ENCODE measurements at places on chromosomes 3 and 15. TPM values are rescaled to one million over a fixed set of nuclear protein-coding genes. Genes with fewer than 3 reads are reported as not detected.

The MESP1 gene
- 0.60 TPM for polyA plus RNA-seq

The SLCO2A1 gene
- polyA plus RNA-seq: not detected

The PLSCR4 gene
- not detected for polyA plus RNA-seq

DNA sequence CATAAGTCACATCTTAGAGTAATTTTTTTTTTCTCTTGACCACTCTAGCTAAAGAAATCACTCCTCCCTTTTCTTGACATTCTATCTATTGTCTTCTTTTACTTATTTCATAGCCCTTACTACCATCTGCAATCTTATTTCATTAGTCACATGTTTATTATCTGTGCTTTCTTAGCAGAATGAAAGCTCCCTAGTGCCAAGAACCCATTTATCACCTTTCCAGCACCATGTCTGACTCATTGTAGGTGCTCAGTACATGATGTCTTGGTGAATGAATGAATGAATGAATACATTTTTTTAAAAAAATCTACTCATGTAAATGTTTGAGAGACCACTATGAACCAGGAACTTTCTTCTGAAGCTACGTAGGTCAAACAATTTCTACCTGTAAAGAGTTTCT lies 157.2 kb downstream of the CADPS start:
- no peak overlapping the region for H3K27ac ChIP-seq
- H3K27me3 ChIP-seq: no peaks in the 10 kb centered on the region
- no peaks in the 10 kb centered on the region for H3K4me1 ChIP-seq
- H3K36me3 ChIP-seq: no peaks in the 10 kb centered on the region

GRCh38 chr3:139327861-139328260 lies 16.0 kb upstream of the MRPS22 start:
- no peak for DNase-seq
- peaks cover 11% of the 10 kb centered on the region for H3K4me1 ChIP-seq
- no peaks in the 10 kb centered on the region for H3K27me3 ChIP-seq
- H3K36me3 ChIP-seq: no peaks in the 10 kb centered on the region

DNA sequence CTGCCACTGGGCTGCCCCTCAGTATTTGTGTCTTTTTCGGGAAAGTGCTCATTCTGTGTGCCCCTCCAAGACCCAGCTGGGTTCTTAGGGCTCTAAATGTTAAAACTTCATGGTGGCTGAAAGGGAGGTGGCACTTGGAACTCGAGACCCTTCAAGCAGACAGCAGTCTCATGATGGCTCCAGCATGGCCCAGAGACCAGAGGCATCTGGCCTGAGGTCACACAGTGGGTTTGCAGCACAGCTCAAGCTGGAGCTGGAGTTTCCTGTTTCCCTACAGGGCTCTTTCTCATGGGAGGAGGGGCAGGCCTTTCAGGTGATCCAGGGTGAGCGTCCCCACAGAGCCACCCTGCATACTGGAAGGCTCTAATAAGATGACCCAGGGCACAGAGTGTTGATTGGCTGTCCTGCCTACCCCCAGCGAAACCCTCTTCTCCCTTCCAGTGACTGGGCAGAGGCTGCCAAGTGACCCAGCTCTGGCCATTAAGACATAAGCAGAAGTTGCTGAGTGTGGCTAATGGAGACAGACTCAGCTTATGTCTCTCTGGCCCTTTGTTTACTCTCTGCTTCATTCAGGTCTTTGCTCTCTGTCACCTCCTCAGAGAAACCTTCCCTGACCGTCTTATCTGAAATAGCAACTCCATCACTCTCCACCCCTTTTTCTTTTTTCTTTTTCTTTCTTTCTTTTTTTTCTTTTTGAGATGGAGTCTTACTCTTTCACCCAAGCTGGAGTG lies 166.6 kb upstream of the SMAD3 start:
- H3K4me3 ChIP-seq: no peak overlapping the region
- no peak for DNase-seq
- H3K27ac ChIP-seq: no peak overlapping the region

- H3K36me3 ChIP-seq: no peaks in the 10 kb centered on the region
- no peak overlapping the region for H3K4me3 ChIP-seq
- no peaks in the 10 kb centered on the region for H3K27me3 ChIP-seq
- no peak overlapping the region for H3K27ac ChIP-seq
- no peak for DNase-seq
- H3K4me1 ChIP-seq: no peaks in the 10 kb centered on the region
Measured at GRCh38 chr3:56833536-56833935, 31.8 kb upstream of the ARHGEF3 start.

All from CD8-positive, alpha-beta memory T cell (primary cell).